ENCODE measurements at places on chromosomes 6 and 20. TPM values are rescaled to one million over a fixed set of nuclear protein-coding genes. Genes with fewer than 3 reads are reported as not detected.

The PTK6 gene
- total RNA-seq = under 0.01 TPM

The CASS4 gene
- 0.20 TPM for total RNA-seq

The OR2H2 gene
- not detected for total RNA-seq

The RNF39 gene
- total RNA-seq = not detected
